ENCODE measurements at places on chromosomes 5 and 9.
A peak's percentile ranks its signal among the peaks of the same experiment; 100 is the strongest.

GRCh38 chr9:94995048-94995693 lies 268.7 kb downstream of the AOPEP start:
- DNase-seq: no peak

GRCh38 chr5:37090123-37090726 lies 159.0 kb downstream of the CPLANE1 start:
- DNase-seq: no peak

GRCh38 chr9:126587187-126588185 lies 26.2 kb upstream of the LMX1B start:
- no peak for DNase-seq

GRCh38 chr9:99140685-99141314 lies 35.9 kb downstream of the TGFBR1 start:
- peak; percentile 54 for DNase-seq

- DNase-seq: peak; percentile 85
These were observed 78.9 kb upstream of the RPS23 start for GRCh38 chr5:82356808-82357671.

DNA sequence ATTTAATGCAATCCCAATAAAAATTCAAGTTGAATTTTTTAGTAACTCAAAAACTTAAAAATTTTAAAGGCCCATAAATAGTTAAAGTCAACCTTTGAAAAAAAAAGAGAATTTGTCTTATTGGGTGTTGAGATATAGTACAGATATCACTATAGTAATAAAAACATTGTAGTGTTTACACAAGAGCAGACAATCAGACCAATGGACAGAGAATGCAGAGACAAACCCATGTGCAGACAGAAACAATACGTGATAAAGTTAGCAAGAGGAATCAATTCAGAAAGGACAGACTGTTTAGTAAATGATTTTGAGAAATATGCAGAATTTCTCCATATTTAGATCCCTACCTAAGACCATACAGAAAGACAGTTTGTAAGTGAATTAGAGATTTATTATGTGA lies 33.9 kb downstream of the GOLGA1 start:
- DNase-seq: no peak

GRCh38 chr9:12964271-12964670 lies 189.5 kb downstream of the LURAP1L start:
- DNase-seq: no peak

DNA sequence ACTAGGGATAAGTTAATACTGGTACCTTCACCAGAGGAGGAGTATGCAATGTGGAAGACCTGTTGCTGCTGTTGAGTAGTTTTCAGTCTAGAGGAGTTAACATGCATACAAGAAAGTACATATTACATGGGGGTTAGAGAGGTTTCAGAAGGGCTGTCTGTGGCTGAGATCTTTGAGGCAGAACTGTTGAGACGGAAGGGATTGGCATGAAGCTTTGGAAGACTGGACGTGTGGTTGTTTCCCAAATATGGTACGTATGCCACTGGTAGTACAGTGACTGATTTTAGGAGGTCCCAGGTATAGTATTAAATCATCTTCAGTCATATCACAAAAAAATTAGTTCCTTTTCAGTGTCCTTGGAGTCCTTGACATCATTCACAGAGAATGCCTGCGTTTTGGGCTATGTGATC lies 17.6 kb downstream of the TNFAIP8 start:
- no peak for DNase-seq

GRCh38 chr9:106981396-106982287 lies 118.7 kb downstream of the ZNF462 start:
- no peak for DNase-seq

DNA sequence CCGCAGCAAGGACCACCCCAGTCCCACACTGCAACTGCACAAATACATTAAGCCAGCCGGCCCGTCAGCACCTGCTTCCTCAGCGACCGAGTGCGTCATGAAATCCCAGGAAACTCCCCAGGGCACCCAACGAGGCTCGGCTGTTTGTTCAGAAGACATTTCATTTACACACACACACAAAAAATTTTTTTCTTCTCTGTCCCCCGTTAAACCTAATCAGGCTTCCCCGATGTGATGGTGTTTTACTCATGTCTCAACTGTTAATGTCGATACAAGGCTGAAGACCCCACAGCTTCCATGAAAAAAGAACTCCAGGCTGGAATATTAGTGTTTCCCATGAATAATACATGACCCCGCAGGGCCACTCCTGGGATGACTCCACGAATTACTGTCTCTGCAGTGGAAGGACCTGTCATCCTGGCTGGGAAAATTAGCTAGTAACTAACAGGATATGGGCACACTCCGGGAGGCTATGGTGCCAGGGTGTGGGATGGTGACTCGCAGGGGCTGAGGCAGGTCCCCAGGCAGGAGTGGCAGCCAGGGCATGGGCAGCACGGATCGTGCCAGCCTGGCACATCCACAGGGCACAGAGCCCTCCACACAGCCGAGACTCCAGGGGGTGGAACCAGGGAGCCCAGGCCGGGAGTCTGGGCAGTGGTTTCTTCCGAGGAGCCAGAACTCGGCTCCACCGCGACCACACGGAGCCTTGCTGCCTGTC lies 102.4 kb downstream of the VAV2 start:
- no peak for DNase-seq

- no peak for DNase-seq
These were observed 164.3 kb downstream of the SLC24A2 start for GRCh38 chr9:19624519-19624918.

DNA sequence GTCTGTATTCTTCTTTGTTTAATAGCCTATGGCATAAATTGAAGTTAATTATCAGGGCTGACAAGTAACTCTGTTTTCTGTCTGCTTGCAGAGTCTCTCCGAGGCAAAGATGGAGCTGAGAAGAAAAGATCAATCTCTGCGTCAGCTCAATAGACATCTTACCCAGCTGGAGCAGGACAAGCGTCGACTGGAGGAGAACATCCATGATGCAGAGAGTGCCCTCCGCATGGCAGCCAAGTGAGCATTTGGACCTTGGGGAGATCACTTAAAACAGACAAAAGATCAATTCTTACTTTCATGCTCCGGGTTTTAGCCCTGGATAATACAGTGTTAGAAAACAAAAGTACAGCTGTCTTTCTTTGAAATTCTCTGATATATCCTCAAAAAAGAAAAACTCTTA lies 293.8 kb downstream of the CCDC171 start:
- DNase-seq: no peak

- no peak for DNase-seq
These were observed 25.0 kb downstream of the CCDC69 start for GRCh38 chr5:151198861-151199260.

GRCh38 chr5:34648840-34649158 lies 7.3 kb upstream of the RAI14 start:
- DNase-seq: no peak

DNA sequence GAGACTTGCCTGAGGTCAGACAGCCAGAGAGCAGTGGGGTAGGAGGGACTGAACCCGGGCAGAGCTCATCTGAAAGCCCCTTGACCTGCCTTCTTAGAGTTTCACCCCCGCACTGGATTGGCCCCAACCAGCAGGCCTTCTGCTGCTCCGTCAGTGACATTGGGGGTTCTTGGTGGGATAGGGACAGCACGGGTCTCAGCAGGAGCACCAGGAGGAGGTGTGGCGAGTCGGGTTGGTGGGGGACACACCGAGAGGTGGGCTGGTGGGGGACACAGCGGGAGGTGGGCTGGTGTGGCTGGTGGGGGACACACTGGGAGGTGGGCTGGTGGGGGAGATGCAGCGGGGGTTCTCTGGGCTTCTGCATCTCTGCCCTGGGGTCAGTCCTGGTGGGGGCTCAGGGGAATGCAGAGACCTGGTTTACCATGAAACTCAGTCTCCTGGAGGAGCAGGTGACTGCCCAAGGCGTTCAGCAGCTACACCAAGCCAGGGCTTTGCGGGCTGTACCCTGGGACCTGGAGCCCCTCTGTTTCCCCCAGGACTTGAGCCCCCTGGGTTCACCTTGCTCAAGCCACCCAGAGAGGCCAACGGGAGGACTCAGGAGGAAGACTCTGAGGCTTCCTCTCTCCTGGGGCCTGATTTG lies 28.1 kb upstream of the RNU6ATAC start:
- DNase-seq: no peak

DNA sequence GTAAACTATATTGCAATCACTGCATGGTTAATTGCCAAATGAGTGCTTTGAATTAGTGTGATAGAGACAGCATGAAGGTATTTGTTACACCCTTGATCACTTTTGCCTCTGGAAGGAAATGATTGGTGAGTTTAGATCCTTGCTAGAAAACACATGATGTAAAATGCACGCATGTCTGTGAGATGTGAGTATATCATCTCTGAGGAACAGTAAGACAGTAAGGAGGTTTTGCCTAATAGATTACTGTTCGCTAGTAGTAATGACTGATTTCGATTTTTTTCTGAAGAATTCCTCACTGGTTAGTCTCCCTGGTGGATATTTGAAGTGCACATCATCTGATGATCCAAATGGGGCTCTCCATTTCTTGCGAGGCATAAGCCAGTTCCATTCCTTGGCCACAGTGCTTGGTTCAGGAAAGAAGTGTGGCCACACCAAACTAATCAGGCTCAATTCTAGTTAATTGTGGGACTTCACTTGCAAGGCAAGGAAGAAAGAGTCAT lies 156.4 kb upstream of the ADRA1B start:
- no peak for DNase-seq

DNA sequence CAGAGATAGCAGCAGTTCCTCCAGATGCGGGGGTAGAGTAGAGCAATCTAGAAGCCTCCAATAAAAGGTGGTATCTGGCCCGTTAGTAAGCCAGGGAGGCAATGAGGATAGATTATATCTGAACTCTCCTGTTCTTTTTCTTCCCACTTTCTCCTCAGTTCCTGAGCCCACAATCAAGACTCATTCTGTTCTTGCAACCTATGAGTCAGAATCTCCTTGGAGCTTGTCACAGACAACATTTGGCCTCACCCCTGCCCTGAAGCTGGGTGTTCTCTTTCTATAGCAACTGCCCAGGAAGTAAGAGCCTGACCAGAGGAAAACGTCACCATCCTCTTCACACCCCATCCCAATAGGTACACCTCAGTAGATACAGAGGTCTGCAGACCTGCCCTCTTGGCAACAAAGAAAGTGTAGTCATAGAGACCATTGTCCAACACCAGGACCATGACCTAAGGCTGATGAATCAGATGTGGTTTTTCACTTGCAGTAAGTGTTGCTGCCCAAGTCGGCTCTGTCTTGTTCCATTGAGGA lies 76.3 kb upstream of the PCA3 start:
- DNase-seq: no peak

GRCh38 chr5:20157089-20157488 lies 169.1 kb upstream of the CDH18 start:
- DNase-seq: no peak

DNA sequence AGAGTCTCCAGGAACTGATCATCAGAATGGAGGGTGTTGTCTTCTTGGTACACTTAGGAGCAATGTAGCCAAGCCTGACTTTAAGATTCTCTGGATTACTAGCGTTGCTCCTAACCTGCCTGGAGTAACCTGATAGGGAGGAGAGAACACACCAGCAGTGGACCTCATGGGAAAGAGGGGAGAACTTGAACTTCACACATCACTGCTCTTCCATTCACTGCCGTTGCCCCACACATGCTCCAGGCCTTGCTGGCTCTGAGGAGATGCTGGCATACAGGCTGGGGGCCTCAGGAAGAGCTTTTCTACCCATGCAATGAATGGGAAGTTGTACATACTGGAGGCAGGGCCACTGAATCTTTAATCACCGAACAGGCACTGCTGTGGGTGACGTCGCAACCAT lies 60.3 kb upstream of the ADAMTS16 start:
- DNase-seq: no peak

GRCh38 chr5:75466006-75466716 lies 45.3 kb downstream of the CERT1 start:
- DNase-seq: no peak

DNA sequence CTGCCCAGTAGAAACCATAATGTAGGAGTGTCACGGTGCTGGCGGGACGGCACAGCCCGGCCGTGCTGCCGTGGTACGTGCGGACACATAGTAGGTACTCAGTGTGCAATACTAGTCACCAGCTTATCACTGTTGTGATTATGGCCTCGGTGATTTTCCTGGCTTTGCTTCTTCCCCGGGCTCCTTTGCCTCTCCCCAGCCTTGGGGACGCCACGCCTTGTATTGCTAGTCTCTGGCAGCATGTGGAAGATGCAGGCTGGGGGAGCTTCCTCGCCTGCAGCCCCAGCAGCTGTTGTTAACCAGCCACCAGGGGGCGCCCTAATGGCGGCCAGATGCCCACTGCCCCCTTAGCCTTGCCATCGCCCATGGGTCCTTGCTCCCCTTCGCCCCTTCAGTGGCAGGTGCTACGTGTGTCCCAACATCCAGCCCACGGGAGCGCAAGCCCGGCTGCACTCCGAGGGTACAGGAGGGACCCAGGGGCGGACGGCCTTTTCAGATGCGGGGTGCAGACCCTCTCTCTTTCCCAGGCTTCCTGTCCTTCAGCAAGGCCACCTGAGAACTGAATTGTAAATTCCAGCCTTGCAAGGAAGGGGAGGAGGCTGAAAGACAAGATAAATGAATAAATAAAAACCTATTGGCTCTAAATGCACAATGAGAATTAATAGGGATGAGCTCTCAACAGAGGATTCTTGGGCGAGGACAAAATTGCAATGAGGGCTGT lies 8.0 kb downstream of the NTNG2 start:
- DNase-seq: peak; percentile 55

- no peak for DNase-seq
These were observed 53.3 kb upstream of the ANGPTL2 start for GRCh38 chr9:127175764-127176163.

DNA sequence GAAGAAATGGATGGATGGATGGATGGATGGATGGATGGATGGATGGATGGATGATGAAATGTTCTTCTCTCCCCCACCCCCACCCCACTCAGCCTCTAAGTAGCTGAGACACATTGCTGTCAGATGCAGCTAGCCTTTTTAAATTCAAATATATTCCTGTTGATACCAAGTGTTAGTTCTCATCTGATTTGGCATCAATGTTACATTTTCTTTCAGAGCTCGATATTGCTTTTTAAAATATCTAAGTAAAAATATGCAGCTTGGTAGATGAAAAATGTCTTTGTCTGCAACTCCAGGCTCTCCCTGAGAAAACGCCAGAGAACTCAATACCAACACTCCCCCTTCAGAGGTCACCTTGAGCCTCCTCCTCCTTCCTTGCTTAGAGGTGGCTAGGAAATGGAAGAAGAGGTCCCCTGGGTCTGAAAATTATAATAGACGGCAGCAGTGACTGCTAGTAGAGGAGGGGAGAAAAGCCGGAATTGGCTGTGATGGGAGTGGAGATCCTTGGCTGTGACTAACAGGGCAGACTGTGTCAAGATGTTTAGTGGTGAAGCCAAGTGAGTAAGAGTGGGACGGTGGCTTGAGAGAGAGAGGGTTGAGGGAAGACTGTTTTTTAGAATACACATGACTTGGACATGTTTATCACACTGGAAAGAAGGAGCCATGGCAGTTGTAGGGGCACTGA lies 156.0 kb downstream of the ZNF462 start:
- no peak for DNase-seq

GRCh38 chr5:38618154-38618553 lies 61.7 kb upstream of the LIFR start:
- DNase-seq: no peak

GRCh38 chr9:107907715-107908114 lies 418.1 kb upstream of the KLF4 start:
- no peak for DNase-seq

GRCh38 chr5:30968971-30969370 lies 224.5 kb upstream of the CDH6 start:
- no peak for DNase-seq

All from activated CD4-positive, alpha-beta T cell treated with anti-CD3 and anti-CD28 coated beads, Interleukin-2, amount 10 ng/mL, durations not matched to agents 7 days and 5 days (primary cell).